ENCODE measurements at places on chromosomes 7 and 10.

DNA sequence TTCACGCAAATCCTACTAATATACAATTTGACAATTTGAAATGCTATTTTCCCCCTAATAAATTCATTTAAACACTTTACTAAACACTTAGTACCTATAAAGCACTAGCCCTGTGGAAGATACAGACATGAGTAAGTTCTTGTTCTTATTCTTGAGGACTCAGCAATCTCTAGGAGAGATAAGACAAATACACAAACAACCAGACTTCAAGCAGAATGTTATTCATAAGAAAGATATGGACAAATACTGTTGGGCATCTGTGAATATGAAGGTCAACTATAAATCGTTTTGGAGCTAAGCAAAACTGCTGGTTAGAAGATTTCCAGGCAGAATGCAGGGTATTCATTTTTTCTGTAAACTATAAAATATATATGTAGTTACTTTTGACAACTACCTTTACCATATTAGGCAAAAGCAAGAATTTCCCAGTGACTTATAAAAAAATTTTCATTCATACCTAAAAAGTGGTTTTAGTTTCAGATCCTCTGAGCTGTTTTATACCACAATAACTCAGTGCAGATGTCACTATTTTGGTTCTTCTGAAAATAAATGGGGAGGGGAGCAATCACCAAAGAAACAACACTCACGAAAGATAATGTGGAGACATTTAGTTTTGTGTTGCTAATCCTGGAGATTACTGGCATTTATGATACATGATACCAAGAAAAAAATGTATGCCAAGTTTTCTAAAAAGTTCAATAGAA, 3.8 kb downstream of the VPS41 start:
- DNase-seq = no peak

DNA sequence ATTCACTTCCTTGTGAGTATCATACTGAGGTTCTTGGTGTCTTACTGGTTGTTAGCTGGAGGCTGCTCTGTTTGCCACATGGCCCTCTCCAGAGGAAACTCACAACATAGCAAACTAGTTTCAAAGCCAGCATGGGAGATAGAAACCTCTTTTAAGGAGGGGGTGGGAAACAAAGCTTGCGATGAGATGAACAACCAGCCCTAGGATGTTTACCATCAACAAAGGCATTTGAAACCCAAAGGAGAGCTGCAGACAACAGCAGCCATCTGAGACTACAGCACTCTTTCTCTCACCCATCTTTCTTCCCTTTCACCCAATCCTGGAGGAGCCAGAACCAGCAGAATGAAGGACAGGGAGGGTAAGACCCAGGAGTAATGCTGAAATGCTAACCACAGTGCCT, 182.1 kb downstream of the NEBL start:
- DNase-seq = no peak

DNA sequence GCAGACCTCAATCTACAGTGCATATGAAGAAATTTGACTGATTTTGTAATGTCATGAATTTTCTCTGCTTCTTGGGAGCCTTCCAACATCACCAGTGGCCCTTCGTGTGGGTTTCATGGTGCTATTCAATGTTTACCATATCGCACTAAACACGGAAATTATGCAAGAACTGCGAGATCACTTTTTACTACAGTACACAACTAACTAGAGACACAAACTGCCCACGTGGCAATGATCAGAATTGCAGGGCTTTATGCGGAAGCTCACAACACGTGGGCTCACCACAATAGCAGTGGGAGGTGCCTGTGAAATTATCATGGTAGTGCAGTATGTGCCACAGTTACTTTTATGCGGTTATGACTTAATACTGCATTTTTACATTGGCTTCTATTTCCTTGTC, 449.7 kb upstream of the KLF6 start:
- peak; percentile 29 for DNase-seq

- DNase-seq = no peak
Measured at GRCh38 chr7:17038783-17039170, 157.0 kb upstream of the AGR3 start.

DNA sequence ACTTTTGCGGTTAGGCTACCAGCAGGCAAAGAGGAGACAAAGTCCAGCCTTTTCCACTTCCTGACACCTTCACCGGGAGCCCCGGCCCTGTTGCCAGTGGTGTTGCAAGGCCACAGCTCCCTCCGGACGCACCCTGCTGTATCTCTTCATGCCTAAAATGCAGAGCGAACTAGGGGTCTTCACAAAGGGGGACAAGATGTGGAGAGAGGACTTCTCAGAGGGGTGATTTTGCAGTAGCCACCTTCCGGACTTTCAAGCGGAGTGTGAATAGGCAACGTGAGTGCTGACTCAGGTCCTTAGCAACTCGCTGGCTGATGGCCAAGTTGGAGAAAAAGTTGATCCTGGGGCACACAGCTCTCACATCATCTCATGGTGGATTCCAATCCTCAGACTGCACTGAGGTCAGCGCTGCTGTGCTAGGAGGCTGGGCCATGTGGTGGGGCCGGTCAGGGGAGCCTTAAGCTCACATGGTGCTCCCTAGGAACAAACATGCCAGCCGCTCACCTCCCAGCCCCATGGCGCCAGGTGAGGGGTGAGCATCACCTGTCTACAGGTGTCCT, 166.3 kb downstream of the LCOR start:
- DNase-seq = no peak

- DNase-seq = no peak
Measured at GRCh38 chr7:83001362-83002040, 161.2 kb downstream of the PCLO start.

DNA sequence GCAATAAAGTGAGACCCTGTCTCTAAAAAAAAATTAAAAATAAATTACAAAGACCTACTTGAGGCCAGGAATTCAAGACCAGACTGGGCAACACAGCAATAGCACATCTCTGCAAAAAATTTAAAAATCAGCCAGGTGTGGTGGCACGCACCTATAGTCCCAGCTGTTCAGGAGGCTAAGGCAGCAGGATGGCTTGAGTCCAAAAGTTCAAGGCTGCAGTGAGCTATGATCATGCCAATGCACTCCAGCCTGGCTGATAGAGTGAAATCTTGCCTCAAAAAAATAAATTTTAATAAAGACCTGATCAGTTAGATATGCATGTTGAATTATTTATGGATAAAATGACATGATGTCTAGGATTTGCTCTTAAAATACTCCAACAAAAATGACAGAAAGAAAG, 34.9 kb downstream of the P4HA1 start:
- DNase-seq = no peak

DNA sequence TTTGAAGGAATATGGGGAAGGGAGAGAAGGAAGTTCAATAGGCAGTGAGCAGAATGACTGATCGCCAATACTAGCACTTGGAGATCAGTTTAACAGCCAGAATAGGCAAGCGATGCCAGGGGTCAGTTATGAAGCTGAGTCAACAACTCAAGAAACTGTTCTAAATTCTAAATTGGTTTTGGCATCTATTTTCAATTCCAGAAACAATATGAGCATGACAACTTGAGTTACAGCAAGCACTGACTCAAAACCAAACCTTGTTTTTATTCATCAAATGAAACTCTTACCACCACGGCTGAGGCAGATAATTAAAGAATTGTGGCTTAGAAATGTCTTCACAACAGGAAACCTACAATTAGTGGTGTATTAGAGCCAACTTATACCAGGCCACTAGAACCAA, 180.5 kb upstream of the ASAH2 start:
- no peak for DNase-seq

GRCh38 chr7:28076423-28077200, 104.0 kb downstream of the JAZF1 start:
- DNase-seq = no peak

GRCh38 chr10:82278401-82279182, 403.6 kb downstream of the NRG3 start:
- DNase-seq = no peak

- no peak for DNase-seq
Measured at GRCh38 chr7:123797673-123798531, 47.1 kb upstream of the HYAL4 start.

DNA sequence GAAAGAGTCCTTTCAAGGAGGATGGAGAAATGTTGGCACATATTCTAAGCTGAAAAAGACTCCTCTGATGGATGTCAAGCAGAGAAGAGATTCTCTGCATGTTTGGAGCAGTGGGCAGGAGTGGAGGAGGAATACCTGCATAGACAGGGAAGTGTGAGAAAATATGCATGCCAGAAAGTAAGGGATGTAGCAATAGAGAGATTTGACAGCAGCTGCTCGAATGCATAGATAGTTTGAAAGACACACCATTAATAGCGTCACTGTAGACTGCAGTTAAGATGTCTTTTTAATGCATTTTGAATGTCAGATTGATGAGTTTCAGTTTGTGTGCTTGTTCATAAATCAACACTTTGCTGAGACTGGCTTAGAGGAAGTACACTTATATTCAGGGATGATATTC, 169.9 kb upstream of the POT1 start:
- DNase-seq = no peak

- DNase-seq = no peak
Measured at GRCh38 chr7:150685219-150686029, at the start of gene GIMAP2. TSS of gene GIMAP2 (plus strand) at chr7:150685706. CDS start at chr7:150687060, 1,354 bp downstream.

GRCh38 chr7:34128762-34129161, 223.4 kb downstream of the BMPER start:
- DNase-seq = no peak

DNA sequence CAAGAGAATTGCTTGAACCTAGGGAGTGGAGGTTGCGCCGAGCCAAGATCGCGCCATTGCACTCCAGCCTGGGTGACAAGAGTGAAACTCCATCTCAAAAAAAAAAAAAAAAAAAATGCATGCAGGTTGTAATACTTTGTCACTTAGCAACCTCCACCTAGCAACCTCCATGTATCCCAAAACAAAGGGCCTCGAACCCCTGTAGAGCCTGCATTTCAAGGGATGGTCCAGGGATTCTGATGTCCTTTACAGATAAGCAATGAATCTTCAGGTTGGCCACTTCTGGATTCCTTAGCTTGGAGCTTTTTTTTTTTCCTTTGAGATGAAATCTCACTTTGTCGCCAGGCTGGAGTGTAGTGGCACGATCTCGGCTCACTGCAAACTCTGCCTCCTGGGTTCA, 1211.0 kb downstream of the TYW1 start:
- DNase-seq = no peak

DNA sequence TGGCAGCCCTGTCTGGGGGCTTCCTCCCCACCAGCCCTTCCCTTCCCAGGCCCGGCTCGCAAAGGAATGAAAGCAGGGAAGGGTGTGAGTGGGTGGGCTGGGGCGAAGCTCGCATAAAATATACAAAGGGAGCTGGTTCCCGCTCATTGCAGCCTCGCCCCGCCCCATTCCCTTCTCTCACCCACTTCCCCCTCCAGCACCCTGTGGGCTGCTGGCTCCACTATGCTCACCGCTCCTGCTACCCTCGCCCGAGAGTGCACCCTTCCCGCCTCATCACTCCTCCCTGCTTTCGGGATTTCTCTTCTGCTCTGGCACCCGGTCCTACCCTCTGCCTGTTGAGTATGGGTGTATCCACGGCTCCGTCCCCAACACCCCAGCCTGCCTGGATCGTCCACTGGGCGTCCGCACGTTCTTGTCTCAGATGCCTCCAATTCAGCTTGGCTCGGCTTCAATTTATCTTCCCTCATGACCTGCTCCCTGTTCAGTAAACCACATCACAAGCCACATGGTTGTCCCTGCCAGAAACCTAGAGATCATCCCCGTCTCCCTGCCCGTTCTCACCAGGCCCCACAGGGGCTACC, 14.4 kb upstream of the TTYH3 start:
- DNase-seq = no peak

DNA sequence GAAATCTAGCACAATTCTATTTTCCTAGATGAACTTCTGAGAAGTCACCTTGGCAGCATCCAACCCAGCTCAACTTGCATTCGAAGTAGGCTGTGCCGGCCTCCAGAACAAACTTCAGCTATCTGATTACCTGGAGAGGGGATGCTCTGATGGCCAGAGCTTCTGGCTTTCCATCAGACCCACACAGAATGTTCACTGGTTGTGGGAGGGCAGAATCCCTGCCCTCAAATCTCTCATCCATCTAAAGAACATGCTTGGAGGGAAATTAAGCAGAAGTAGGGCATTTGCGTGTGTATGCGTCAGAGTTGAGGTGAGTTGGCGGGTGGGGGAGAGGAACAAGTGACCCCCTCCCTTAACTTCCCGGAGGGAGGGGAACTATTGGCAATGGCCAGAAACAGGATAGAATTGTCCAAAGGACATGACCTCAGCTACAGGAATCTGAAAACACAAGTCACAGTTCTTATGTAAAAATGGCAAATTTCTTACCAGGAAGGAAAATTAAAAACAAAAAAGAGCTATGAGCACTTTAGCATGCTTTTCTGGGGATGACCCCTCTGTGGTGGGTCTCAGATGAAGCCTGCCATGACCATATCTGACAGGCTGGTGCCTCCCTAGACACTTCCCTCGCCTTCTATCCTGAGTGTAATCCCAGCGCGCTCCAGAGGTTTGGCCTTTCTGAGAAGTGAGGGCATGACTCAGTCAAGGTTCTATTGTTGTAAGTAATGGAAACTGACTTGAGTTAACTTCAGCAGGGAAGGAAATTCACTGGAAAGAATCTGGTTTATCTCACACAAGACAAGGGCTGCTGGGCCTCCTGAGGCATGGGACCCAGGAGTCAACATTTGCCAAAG, 278.8 kb downstream of the RPS24 start:
- no peak for DNase-seq

DNA sequence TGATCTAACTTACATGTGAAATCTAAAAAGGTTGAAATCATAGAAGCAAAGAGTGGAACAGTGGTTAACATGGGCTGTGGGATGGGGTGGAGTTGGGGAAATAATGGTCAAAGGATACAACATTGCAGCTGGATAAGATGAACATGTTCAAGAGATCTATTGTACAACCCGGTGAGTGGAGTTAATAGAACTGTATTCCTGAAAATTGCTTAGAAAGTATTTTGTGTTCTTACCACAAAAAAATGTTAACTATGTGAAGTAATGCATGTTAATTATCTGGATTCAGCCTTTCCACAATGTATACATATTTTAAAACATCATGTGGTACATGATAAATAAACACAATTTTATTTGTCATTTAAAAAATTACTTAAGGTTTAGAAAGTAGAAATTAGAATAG, 271.0 kb upstream of the LRRTM3 start:
- no peak for DNase-seq

- DNase-seq = no peak
Measured at GRCh38 chr7:85750454-85750949, 563.6 kb upstream of the SEMA3D start.

GRCh38 chr7:112361154-112361553, 89.1 kb upstream of the IFRD1 start:
- DNase-seq = no peak

GRCh38 chr10:116099023-116099420, 174.0 kb downstream of the GFRA1 start:
- no peak for DNase-seq

- no peak for DNase-seq
Measured at GRCh38 chr10:53744746-53745145, 972.2 kb upstream of the MBL2 start.

DNA sequence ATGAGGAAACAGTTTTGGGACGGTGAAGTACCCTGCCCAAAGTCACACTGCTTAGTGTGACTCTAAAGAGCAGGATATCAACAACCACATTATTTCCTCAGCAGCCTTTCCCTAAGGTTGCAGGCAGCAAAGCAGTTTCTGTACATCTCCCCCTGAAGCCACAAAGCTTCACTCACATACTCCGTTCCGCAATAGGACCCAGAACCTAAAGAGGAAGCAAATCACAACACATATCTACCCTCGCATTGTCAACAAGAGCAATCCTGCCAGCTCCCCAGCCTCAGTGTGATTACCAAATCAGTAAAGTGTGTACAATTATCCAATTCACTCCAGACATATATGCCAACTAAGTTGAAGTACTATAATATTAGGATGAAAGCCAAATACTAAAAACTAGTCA, 30.8 kb downstream of the VAX1 start:
- no peak for DNase-seq

- no peak for DNase-seq
Measured at GRCh38 chr10:82498976-82499375, 624.0 kb downstream of the NRG3 start.
